ENCODE measurements at places on chromosomes 13 and 19.

DNA sequence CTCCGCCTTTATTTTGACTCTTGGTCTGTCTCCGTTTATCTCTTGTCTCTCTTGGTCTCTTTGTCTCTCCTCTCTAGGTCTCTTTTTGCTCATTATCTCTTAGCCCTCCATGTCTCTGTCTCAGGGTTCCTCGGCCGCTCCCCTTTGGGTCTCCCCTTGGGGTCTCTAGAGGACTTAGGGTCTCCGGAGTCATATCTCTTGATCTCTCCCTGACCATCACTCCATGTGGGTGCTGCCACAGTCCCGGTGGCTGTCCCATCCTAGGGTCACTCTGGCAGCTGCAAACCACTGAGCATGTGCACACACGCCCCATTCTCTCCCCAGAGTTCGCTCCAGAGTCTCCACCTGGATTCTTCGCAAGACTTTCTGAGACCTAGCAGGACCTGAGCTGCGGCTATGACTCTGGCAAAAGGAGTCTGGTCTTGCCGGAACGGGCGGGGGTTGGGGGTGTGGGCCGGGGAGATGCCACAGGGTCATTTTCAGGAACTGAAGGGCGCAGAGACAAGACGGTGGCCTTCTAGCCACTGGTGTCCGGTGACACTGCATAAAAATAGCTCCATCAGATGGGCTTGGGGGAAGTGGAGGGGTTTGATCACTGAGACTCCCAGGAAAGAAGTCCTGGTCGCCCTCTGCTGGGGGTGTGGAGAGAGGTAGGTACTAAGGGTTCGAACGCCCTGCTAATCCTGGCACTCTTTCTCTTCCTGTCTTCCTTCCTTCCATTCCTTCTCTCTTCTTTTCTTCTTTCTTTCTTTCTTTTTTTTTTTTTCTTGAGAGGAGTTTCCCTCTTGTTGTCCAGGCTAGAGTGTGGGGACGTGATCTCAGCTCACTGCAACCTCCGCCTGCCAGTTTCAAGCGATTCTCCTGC lies 1.2 kb upstream of the KCNA7 start:
- no peak for DNase-seq

DNA sequence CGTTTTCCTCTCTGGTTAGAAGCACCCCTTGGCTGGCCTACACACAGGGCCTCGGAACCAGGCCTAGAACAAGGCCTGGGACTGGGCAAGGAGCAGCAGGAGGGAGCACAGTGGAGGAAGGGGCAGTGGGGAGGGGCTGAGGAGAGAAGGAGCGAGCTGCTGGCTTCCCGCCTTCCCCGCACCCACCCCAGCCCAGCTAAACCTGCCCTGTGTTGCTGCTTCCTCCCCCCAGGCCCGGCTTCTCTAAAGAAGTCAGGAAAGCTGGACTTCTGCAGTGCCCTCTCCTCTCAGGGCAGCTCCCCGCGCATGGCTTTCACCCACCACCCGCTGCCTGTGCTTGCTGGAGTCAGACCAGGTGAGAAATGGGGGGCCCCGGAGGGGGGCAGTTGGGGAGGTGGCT lies 24.3 kb downstream of the LYL1 start:
- DNase-seq, result no peak

DNA sequence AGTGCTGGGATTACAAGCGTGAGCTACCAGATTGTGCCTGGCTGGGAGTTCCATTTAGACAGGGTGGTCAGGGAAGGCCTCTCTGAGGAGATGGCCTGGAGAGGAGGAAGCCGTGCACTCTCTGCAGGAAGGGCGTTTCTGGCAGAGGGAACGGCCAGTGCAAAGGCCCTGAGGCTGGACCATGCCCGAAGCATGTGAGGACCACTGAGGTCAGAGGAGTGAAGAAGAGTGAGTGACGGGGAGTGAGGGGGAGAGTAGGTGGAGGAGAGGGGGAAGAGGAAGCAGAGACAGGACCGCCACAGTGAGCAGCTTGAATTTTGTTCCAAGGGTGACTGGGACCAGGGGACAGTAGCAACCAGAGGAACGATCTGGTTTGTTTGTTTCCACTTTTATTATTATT lies 32.6 kb downstream of the CELF5 start:
- DNase-seq, result no peak

GRCh38 chr13:87872813-87873212 lies 201.6 kb downstream of the SLITRK5 start:
- DNase-seq, result no peak

DNA sequence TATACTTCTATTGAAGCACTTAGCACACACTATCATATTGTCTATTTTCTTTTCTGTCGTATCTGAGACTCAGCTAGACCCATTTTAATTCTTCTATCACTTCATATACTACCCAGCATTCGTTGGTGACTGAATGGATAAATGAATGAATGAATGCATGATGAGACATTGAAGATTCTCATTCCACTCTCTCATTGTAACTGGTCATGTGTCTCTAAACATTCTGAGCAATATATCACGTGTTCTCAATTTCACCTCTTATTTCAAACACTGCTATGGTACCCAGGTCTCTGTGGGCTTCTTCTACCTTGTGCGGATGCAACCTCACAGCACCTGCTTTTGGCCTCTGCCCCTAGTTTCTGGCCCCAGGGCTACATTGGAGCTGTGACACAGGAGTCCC lies 65.2 kb upstream of the USPL1 start:
- DNase-seq, result no peak

GRCh38 chr19:23991170-23991569 lies 76.5 kb downstream of the ZNF726 start:
- peak; percentile 11 for DNase-seq

- no peak for DNase-seq
Measured at GRCh38 chr19:19033176-19033425, 216 bp downstream of the SUGP2 start.

DNA sequence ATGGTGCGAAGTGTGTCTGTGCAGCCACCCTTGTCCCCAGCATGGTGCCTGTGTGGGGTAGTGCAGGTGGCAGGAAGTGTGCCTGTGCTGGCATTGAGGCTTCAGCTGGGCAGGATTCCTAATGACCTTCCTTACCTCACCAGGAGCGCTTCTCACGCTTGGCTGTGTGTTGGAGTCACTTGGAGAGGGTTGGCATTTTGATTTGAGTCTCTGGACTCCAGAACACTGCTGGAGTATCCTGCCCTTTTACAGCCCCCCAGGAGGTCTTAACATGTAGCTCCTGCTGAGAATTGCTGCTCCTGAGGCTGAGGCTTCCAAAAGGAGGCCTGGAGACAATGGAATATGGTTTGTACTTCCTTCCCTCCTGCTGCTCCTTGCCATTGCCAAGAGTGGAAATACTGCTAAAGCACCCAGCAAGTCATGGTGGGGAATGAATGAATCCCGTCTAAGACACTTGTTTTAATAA lies 87.1 kb downstream of the ARHGEF7 start:
- DNase-seq, result no peak

DNA sequence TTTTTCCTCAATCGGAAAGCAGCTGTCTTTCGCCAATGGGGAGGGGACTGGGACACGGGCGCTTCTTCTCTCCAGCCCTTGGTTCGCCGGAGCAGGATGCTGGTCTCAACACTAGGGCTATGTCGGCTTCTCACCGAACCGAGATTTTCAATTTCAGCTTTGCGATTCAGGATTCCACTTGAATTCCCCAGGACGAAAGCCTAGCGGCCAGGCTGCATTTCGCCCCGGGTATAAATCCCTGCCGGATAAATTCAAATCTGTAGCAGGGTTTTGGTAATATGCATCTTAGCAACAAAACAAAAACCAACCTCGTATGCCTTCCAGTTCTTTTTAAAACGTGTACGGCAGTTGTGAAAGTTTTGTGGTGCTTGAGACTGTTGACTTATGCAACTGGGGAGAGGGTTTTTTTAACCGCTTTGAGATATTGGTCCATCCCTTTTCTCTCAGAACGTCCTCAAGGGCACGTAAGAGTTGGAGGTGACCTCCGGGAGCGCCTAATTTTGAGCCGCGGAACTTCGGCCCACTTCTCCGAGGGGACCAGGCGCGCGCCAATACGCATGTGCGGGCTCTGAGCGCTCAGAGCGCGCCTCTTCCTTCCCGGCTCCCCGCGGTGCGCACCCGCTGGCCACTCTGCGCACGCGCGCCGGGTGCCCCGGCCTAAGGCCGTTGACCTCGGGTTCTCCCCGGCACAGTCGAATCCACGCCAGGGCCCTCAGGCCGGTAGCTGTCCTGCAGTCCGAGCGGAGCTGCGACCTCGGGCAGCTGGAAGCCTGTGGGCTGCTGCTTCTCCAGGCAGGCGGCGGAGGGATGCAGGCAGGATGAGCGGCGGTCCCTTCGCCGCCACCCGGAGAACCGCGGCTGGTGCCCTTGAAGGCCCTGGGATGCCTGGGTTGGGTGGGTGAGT lies 7.6 kb downstream of the POU4F1 start:
- DNase-seq, result peak; percentile 45

GRCh38 chr13:77310161-77310560 lies 16.7 kb downstream of the MYCBP2 start:
- no peak for DNase-seq

- DNase-seq, result no peak
Measured at GRCh38 chr13:112726016-112726767, 36.4 kb downstream of the ATP11A start.

- DNase-seq, result no peak
Measured at GRCh38 chr19:47093254-47093653, 20.3 kb downstream of the ZC3H4 start.

DNA sequence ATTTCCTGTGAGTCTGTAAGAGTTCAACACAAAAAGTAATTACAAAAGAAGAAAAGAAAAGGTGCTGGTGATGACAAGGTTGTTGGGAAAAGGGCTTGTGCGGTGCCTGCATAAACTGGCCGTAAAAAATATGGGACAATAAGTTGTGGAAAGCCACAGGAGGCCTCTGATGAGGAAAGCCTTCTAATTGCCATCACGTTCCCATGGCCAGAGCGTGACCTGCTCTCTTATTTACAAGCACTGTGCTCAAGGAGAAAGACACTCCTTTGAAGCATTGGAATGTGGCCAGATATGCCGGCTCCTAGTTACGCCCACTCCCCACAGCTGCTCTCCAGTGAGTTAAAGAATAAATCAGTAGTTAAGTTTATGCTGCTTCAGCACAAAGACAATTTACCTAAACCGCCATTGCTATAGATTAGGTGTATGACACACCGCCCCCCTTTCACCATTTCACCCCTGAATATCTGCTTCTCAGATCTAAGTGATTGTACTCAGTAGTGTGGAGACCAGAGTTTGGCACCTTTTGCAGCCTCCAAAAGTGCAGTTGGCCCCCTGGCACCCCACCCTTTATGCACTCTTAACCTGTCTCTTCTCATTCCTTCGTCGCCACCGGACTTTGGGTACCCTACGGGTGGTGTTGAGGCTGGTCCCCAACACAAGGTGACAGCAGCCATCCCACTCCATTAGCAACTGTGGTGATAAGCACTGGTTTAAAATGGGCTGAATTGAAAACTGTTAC lies 8.1 kb upstream of the PGLYRP1 start:
- DNase-seq, result peak; percentile 69

GRCh38 chr13:34672631-34673030 lies 269.4 kb upstream of the NBEA start:
- DNase-seq, result no peak

GRCh38 chr19:36685835-36686234 lies 1.6 kb upstream of the ZNF567 start:
- no peak for DNase-seq

GRCh38 chr13:71399631-71400215 lies 467.3 kb downstream of the DACH1 start:
- DNase-seq, result no peak
